ENCODE measurements at places on chromosomes 13 and 19.

- peak; percentile 18 for DNase-seq
These were observed 4.9 kb downstream of the HRC start for GRCh38 chr19:49150106-49150943.

DNA sequence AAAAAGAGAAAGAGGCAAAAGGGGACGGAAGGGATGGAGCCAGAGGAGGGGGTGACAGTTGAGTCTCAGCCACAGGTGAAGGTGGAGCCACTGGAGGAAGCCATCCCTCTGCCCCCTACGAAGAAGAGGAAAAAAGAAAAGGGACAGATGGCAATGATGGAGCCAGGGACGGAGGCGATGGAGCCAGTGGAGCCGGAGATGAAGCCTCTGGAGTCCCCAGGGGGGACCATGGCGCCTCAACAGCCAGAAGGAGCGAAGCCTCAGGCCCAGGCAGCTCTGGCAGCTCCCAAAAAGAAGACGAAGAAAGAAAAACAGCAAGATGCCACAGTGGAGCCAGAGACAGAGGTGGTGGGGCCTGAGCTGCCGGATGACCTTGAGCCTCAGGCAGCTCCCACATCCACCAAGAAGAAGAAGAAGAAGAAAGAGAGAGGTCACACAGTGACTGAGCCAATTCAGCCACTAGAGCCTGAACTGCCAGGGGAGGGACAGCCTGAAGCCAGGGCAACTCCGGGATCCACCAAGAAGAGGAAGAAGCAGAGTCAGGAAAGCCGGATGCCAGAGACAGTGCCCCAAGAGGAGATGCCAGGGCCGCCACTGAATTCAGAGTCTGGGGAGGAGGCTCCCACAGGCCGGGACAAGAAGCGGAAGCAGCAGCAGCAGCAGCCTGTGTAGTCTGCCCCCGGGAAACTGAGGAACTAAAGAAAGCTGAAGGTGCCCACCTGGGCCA is 2.5 kb downstream of the POLR1G start:
- DNase-seq: no peak

GRCh38 chr13:102318233-102318632 is 83.6 kb downstream of the FGF14 start:
- DNase-seq: no peak

GRCh38 chr13:112065521-112065866 is 1.5 kb upstream of the SOX1 start:
- no peak for DNase-seq

GRCh38 chr13:33953203-33953602 is 135.3 kb downstream of the RFC3 start:
- no peak for DNase-seq

GRCh38 chr19:18346091-18346490 is 5.7 kb downstream of the PGPEP1 start:
- DNase-seq: no peak

GRCh38 chr19:43286096-43286495 is 16.8 kb upstream of the PSG9 start:
- DNase-seq: no peak
